ENCODE measurements at places on chromosomes 5 and 9.

GRCh38 chr5:128154943-128155342 is 71.4 kb downstream of the SLC12A2 start:
- H3K27me3 ChIP-seq, result no peaks in the 10 kb centered on the region
- no peak overlapping the region for H3K27ac ChIP-seq
- no peaks in the 10 kb centered on the region for H3K36me3 ChIP-seq
- H3K4me1 ChIP-seq, result no peaks in the 10 kb centered on the region
- H3K4me3 ChIP-seq, result no peak overlapping the region

- no peak overlapping the region for H3K4me3 ChIP-seq
- H3K27ac ChIP-seq, result no peak overlapping the region
- H3K27me3 ChIP-seq, result no peaks in the 10 kb centered on the region
- H3K4me1 ChIP-seq, result no peaks in the 10 kb centered on the region
- no peaks in the 10 kb centered on the region for H3K36me3 ChIP-seq
- no peak for DNase-seq
Measured at GRCh38 chr9:86035827-86036440, 63.4 kb downstream of the GOLM1 start.

- H3K4me3 ChIP-seq, result no peak overlapping the region
- peaks cover 29% of the 10 kb centered on the region for H3K36me3 ChIP-seq
- no peaks in the 10 kb centered on the region for H3K4me1 ChIP-seq
Measured at GRCh38 chr5:180580681-180581080, 10.6 kb downstream of the SCGB3A1 start.

GRCh38 chr9:23829580-23830475 is 3.8 kb upstream of the ELAVL2 start:
- H3K4me3 ChIP-seq, result no peak overlapping the region
- DNase-seq, result no peak
- H3K36me3 ChIP-seq, result no peaks in the 10 kb centered on the region
- H3K27me3 ChIP-seq, result peaks cover 6% of the 10 kb centered on the region
- peaks cover 2% of the 10 kb centered on the region for H3K4me1 ChIP-seq

- H3K36me3 ChIP-seq, result peaks cover 20% of the 10 kb centered on the region
- H3K27ac ChIP-seq, result no peak overlapping the region
- no peak overlapping the region for H3K4me3 ChIP-seq
Measured at GRCh38 chr5:62587737-62588136, 9.1 kb downstream of the LRRC70 start.

All from esophagus squamous epithelium (tissue), 5 donors.